Right ventricle myocardium inferior (tissue), 1 donor: ENCODE measurements at places on chromosomes 3 and 15. TPM values are rescaled to one million over a fixed set of nuclear protein-coding genes. Genes with fewer than 3 reads are reported as not detected.

DNA sequence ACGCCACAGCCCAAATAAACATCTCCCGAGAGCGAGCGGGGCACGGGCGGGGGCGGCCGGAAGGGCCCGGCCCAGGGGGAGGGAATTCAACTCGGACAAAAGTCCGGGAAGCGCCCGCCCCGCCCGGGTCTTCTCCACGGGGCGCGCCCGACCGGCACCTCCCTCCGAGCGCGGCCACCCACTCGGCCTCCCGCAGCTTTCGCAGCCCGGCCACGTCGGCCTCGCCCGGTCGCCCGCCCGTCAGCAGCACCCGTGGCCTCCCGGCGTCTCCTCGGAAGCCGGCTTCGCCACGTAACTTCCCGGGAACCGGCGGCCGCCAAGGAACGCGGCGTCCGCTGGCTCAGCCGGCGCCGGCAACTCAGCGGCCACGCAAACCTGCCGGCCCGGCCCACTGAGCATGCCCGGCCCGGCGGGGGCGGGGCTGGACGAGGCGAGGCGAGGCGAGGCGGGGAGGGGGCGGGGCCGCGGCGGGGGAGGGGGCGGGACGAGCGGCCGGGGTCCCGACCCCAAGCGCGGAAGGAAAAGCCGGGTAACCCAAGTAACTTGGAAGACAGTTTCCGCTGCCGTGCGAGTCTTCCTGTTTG is at the start of gene TJP1:
TJP1 (minus strand) TSS at position 369 of the 584 bp plus-strand sequence. CDS start 440 bp downstream, outside the sequence.
- peak; percentile 90 for DNase-seq

DNA sequence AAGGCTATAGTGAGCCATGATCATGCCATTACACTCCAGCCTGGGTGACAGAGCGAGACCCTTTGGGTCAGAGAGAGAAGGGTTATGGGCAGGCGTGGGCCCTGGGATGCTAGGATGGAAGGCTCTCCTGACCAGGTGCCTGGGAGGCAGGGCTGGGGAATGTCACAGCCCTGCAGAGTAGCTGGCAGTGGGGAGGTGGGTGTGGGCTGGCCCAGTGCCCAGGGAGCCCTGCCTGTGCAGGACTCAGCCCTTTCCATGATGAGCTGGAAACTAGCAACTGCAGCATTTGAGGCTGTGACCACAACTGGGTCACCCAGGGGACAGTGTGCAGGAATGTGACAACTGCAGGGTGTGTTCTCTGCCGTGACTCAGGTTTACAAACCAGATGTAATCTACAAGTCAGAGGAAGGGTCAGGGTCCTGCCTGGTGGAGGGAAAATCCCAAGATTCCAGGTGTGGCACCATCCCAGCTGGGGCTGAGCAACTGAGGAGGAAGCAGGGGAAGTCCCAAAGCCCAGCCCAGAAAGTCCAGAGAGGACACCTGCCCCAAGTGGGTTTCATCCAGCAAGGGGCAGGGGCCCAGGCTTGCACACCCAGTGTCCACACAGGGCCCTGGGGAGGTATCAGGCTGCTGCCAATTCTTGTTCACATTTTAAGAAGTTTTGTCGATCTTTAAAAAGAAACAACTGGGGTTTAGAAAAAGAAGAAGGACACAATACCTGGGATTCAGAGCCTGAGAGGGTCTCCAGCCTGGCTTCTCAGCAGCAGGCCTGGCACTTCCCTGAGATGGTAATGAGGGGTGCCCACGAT is 45.5 kb downstream of the SLC28A1 start:
- no peak for DNase-seq

DNA sequence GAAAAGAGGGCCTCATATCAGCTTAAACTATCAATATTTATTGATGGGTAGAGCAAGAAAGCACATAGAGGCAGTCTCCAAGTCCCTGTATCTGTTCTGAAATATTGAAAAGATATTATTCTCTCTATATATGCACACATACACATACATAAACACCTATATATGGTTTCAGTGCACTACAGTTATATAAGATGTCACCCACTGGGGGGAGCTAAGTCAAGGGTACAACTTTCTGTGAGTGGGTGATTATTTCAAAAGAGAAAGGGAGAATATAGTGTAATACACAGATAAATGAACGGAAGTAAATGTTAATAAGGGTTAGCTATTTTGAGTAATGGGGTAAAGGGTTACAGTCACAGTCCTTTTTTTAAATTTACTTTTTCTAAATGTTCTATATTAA is 8.8 kb downstream of the SNTN start:
- DNase-seq = no peak

DNA sequence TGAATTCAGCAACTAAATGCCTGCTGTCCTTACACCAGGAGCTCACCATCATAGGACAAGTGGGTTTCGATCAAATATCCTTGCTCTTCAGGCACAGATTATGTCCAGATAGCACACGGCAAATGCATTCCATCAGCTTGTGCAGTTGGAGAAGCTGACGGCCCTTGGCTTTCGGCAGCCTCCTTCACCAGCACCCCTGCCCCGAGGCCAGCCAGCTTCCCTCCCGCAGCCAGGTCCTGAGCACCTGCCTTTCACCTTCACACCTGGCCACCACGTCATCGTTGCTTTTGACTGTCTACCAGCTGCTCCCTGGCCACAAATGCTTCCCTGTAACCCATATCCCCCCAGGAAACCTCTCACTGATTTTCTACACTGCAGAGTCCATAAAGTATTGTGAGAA is 355.5 kb downstream of the OCA2 start:
- no peak for DNase-seq

- DNase-seq = no peak
Measured at GRCh38 chr3:38038447-38038911, 529 bp upstream of the DLEC1 start.

DNA sequence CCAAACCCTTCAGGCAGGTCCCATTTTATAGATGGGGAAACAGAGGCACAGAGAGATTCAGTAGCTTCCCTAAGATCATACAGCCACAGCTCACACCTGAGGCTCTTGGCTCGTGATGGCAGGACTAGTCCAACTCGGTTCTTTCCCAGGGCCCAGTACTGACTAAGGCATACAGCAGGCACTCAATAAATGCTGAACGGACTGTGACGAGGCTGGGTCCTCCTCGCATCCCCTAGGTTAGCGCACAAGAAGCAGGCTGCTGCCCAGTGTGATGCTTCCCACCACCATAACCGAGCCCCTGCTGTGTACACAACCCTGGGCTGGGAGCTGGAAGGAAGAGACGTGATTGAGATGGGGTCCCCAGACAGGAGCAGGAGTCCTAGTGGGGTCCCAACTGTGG is 24.9 kb downstream of the PLXND1 start:
- DNase-seq = no peak

Gene SCAMP5
- 1.9 TPM for total RNA-seq

Gene TRIM59
- 0.73 TPM for total RNA-seq

Gene TLNRD1
- total RNA-seq = 7.1 TPM

Gene C3orf85
- total RNA-seq = not detected
